ENCODE measurements at places on chromosomes 12 and 14.

GRCh38 chr14:99604766-99605298 is 825 bp upstream of the CCDC85C start:
- DNase-seq: no peak

- DNase-seq: no peak
These were observed 27.7 kb downstream of the KLC1 start for GRCh38 chr14:103656756-103657133.

DNA sequence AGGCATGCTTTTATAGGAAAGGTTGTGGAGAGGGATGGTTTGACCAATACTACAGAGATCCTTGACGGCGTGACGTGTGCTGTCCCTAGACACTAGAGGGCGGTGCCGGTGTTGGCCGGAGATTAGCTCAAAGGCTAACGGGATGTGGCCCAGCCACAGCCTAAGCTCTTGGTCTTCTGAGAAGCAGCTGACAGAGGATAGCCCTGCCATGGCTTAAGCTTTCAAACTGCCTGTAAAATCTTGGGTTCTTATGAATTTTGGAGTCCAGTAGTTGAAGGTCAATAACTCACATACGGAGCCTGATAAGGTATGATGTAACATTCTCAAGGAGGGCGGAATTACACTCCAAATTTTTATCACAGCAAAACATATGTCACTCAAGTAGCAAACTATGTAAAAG is 515.7 kb upstream of the ATXN7L3B start:
- no peak for DNase-seq

DNA sequence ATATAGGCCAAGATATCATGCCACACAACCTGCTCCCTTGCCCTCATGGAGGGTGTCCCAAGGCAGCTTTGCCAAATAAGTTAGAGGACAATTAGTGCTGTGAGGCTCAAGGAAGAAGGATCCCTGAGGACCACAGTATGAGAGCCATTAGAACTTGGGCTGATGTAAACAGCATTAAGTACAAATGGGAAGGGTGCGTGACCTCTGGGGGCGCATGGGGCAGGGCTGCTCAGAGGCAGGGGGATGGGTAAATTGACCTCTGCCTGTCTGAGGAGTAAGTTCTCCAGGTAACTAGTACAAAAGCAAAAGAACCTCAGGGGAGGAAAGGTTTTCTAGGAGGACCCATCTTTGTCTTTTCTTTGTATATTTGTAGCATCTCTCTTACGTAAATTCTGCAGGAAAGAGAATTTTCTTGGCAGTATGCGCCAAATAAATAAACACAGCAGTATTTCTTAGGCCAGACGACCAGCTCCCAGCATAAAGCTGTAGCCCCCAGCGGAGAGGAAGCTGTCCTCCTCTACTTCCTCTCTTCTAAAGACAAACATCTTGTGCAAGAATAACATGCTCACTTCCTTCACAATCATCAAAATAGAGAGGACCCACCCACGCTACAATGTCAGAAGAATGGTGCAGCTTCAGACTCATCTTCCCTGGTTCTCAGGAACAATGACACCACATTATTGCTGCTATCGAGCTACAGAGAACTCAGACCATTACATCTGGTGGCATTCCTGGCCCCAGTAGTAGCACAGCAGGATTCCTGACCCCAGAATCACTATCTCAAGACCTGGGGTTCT is 16.4 kb upstream of the VWF start:
- DNase-seq: peak; percentile 48

DNA sequence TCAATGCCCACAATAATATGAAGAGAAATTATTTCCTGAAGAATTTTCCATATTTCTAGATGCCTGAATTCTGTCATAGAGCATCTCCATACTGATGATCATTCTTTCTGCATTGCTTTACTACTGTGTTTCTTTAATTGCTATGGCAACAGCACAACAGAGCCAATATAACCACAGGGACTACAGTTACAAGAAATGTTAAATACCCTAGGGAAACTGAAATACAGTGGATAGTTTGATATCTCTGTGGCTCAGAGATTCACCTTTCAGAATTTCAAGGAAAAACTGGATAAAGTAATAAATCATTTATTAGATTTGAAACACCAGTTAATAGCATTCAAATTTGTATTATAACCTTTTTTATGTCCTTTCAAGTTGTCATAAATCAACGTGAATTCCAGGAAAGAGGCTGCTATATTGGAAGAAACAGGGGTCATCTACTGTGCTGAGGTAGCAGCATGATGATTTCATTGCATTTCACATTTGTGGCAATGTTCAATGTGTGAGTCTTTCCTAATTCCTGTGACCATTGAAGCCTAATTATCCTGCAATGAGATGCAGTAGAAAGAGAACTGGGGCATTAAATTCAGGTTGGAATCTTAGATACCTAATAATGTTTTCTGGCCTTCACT is 267.1 kb downstream of the LRFN5 start:
- DNase-seq: no peak

DNA sequence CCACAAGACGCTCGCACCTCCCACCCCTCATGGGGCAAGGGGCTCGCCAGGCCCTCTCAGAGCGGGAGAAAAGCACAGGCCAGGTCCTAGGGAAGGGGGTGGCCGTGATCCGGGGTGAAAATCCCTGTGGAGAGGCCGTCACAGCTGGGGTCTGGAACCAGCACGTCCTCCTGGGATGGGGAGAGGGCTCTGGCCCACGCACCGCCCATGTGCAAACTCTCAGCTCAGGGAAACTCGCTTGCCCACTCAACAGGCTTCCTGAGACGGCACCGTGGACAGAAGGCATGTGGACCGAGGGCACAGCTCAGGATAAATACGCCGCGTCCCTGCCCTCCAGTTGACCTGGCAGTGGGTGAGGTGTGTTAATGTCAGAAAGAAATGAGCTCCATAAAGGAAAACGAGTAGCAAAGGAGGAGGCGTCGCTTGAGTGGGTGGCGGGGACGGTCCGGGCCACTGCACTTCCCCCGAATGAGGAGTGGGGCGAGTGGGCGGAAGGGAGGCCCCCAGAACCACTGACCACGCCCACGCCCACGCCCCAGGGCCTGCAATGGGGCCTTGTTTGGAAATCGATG is 57.6 kb upstream of the GALNT9 start:
- DNase-seq: no peak

Measured in CD4-positive, alpha-beta T cell treated with Interleukin-6 at 100 ng/mL for 8 hours (primary cell).